ENCODE measurements at places on chromosomes 16 and 17.

GRCh38 chr17:3536716-3537115, 20.9 kb downstream of the TRPV3 start:
- no peak for DNase-seq

DNA sequence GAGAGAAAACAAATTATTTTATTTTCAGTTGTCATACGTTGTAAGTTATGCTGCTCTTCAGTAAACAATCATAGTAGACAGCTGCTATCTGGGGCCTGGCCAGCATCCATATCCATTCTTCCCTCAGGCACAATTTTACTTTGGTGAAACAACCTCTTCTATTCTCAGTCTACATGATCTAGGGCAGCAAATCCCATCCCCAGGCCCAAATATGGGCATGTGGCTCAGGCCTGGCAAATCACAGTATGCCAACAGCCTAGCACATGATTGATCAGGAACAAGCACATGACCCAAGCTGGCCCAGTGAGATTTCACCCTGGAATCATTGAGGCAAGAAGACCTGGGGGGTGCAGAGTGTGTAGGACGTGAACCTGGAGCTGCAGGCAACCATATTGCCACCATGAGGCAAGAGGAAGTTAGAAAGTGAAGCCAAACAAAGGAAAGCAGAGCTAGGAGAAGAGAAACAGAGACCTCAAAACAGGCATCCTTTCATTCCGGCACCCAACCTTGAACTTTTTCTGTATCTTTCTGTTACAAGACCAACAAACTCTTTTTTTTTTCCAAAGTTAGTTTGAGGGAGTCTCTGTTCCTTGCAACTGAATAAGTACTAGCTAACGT, 10.3 kb upstream of the ABCC12 start:
- no peak for DNase-seq

- DNase-seq = no peak
Observed at GRCh38 chr17:50356892-50357510, 11.1 kb downstream of the XYLT2 start.

DNA sequence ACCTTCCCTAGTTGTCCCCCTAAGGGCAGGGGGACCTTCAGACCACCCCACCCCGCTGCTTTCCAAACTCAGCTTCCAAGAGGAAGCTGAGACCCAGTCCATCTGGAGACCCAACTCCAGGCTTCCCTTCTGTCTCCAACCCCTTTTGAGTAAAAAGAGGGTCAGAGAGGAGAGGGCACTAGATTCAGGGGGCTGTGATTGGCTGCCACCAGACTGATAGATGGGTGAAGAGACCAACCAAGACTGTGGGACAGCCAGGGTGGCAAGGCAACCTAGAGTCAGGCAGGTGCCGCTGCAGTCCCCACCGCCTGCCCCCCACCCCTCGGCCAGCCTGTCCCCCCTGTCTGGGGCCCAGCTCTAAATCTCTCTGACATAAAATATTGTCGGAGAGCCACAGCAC, 92.5 kb downstream of the SDK2 start:
- peak; percentile 29 for DNase-seq

- peak; percentile 20 for DNase-seq
Observed at GRCh38 chr16:87297918-87298631, 19.1 kb downstream of the C16orf95 start.

DNA sequence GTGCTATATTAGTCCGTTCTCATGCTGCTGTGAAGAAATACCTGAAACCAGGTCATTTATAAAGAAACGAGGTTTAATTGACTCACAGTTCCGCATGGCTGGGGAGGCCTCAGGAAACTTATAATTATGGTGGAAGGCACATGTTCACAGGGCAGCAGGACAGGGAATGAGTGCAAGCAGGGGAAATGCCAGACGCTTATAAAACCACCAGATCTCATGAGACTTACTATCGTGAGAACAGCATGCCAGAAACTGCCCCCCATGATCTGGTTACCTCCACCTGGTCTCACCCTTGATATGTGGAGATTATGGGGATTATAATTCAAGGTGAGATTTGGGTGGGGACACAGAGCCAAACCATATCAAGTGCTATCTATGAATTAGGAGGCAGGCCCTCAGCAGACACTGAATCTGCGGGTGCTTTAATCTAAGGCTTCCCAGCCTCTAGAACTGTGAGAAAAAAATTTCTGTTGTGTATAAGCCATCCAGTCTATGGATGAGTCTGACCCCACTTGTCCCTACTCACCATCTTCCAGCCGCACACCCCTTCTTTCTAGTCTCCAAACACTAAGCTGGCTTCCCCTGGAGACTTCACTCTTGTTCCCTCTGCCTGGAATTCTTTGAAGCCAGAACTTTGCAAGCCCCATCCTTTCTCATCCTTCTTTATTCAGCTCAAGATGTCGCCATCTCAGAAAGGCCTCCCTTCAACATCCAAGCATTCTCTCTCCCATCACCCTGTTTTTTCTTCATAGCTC, 772 bp upstream of the NUP93 start:
- no peak for DNase-seq

DNA sequence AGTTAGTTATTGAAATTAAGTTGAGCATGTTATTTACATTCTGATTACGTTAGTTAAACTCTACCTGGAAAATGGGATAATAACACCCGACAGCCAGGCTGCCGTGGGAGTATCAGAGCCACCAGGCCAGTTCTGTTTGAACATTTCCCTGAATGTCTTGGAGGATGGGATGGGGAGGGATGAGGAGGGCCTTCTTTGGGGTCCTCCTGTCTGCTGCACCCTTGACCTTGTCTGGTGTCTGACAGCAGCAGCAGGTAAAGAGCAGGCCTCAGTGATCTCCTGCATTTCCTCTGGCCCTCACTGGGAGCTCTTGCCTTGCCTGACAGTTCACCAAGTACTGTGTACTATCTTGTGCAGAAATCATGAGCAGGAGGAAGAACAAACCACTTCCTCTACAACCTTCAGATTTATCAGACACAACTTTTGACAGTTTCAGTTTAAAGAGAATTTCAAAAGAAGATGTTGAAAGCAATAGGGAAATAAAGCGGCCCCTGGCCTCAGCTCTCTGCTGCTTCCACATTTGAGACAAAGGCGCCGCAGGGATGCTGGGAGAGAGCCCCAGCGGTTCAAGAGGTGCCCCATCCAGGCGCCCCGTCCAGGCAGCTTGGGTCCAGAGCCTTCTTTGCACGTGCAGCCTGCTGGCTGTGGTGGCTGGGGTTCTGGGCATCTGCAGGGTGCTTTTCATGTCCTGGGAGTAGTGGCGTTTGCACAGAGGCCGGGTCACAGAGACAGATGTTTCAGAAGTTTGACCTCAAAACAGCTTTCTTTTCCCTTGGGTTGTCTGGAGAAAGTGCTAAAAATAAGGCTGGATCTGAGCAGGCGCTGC, 25.3 kb downstream of the CMIP start:
- peak; percentile 69 for DNase-seq

- no peak for DNase-seq
Observed at GRCh38 chr16:24114876-24115275, 141.3 kb upstream of the CACNG3 start.

DNA sequence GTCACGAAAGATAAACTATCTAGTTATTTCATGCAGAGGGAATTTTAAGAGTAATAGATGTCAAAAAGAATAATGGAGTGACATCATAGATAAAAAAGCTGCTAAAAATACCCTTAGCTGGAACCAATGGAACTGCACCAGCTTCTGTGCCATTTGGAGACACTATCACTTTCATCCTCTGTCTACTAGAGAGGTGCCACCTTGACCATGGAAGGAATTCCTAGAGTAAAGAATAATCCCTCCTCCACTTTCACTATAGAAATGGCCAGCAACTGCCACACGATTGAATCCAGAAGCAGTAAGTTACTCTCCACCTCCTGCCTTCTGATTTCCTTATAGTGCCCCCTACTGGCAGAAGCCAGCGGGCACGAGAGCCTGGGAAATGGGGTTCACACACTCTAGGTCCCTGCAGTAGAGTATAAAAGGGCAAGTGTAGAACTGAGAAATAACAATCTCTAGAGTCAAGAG, 2.8 kb upstream of the ALDH3A2 start:
- peak; percentile 67 for DNase-seq

DNA sequence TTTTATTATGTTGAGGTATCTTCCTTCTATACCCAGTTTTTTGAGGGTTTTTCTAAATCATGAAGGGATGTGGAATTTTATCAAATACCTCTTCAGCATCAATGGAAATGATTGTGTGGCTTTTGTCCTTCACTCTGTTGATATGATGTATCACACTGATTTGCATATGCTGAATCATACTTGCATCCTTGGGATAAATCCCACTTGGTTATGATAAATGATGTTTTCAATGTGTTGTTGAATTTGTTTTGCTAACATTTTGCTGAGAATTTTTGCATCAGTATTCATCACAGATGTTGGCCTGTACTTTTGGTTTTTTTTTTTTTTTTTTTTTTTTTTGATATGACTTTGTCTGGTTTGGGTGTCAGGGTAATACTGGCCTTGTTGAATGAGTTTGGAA, 23.1 kb downstream of the CD300LB start:
- DNase-seq = no peak

GRCh38 chr17:69972251-69972650, 102.8 kb upstream of the KCNJ16 start:
- DNase-seq = no peak

GRCh38 chr17:41322903-41323895, 7.7 kb upstream of the KRTAP17-1 start:
- DNase-seq = no peak

GRCh38 chr17:80116276-80116920, 15.0 kb downstream of the GAA start:
- no peak for DNase-seq

DNA sequence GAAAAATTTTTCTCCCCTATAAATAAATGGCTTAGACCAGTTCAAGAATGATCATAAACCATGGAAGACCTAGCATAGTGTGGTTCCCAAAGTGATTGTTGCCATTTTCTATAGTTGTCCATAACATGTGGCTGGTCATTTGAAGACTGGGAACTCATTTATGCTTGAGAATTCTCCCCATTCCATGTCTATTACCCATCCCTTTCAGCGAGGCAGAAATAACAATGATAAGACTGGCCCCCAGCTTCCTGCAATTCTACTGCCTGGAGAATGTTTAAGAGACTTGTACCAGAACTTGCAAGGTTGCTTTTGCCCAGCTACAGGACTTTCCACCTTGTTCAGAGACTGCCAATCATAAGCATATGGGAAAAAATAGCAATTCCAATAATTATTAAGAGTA, 146.5 kb upstream of the CDH11 start:
- no peak for DNase-seq

DNA sequence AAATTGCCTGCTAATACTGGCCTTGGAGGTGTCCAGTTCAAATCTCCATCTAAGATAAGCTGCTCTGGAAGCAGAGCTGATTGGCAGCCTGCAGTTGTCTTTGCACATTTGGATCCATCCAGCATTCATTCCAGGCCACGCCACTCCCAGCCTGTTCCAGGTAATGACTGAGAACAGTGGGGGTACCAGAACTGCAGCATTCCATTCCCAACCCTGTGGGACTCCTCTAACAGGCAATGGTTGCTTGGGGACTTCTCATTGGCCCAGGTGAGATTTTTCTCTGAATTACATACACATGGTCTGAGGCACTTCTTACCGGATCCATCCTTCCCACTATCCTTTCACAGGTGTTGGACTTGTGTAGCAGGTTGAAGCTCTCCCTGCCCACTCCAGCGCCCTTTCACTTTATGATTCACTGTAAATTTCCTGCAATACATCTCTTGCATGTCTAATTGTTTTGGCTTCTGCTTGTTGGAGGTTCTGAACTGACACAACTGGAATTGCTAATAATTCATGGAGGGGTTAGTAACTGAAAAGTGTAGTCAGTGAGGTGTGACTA, 206.1 kb upstream of the ZFHX3 start:
- no peak for DNase-seq

- no peak for DNase-seq
Observed at GRCh38 chr17:80791758-80792284, 199.8 kb upstream of the CHMP6 start.

DNA sequence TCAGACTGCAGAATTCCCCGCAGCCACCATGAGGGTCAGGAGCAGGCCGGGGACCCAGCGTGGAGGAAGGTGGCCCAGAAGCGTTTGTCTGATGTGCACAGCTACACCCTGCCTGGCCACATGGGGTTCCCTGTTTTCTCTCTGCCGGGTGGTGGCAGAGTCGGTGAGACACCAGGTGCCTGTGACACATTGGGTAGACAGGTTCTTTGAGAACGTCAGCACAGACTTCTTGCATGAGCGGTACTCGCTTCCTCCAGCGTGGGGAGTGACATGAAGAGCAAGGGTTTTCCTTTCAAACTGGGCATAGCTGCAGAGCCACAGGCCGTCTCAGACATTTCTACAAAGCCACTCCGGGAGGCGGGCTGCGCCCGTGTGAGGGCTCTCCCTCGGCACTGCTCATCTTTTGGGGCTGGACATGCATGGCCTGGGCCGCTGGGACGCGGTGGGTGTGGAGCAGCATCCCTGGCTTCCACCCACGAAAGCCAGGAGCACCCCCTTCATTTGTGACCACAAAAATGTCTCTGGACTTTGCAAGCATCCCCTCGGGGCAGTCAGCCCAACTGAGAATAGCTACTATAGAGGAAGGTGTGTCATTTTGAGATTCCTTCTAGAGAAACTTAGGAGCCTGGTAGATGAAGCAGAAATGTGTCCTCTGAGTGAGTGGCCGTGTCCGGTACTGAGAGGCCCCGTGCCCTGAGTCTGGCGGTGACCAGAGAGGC, 26.0 kb downstream of the NME3 start:
- no peak for DNase-seq

DNA sequence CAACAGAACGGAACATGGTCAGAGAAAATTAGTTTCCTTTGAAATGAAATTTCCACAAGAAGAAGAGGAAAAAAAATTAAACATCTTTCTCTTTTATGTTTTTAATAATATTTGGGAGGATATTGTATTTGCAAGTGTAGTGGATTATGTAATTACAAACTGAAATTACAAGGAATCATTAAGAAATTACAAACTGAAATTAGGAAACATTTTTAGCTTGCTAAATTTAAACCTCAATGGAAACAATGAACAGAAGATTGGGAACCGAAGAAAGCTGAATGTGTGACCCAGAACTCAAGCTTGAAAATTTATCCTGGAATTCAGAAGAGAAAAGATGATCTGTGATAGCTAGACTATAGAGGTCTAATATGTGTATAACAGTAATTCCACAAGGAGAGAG, 4.4 kb upstream of the PIK3R5 start:
- no peak for DNase-seq

GRCh38 chr16:77767211-77767610, 21.2 kb upstream of the VAT1L start:
- no peak for DNase-seq

GRCh38 chr17:80694992-80695912, 150.6 kb downstream of the RPTOR start:
- DNase-seq = no peak

- no peak for DNase-seq
Observed at GRCh38 chr17:28733346-28733745, 4.8 kb downstream of the NEK8 start.

GRCh38 chr17:73323409-73324159, 11.8 kb upstream of the CDC42EP4 start:
- no peak for DNase-seq

GRCh38 chr16:49461517-49461951, 87.9 kb downstream of the C16orf78 start:
- no peak for DNase-seq

GRCh38 chr17:48561884-48562810, 16.0 kb downstream of the HOXB4 start:
- no peak for DNase-seq

- DNase-seq = no peak
Observed at GRCh38 chr16:50254072-50254471, 12.3 kb upstream of the ADCY7 start.

Measured in CD4-positive, alpha-beta T cell treated with Interleukin-17A for 1 hour (primary cell).